Anterior cingulate cortex (tissue), 58 donors: ENCODE measurements at places on chromosomes 3 and 15.

DNA sequence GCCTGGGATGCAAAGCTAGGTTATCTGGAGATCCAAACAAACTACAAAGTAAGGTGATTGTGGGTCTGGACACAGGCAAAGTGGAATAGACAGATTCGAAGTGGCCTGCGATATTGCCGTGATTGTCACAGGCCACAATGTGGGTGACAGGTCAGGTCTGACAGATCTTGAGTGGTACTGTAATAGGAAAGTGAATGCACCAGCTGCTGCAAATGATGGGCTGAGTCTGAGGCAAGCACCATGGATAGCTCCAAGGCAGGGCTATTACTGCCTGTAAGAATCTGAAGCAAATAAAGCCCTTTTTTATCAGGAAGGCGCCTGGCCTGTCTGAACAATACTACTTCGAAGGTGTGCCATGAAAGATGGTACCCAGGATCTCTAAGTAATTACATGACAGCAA, 10.0 kb downstream of the ARMC8 start:
- DNase-seq: no peak

GRCh38 chr3:128163432-128163831, 10.2 kb downstream of the EEFSEC start:
- DNase-seq: no peak

- no peak for DNase-seq
Observed at GRCh38 chr15:68275165-68275746, 2.3 kb upstream of the FEM1B start.

DNA sequence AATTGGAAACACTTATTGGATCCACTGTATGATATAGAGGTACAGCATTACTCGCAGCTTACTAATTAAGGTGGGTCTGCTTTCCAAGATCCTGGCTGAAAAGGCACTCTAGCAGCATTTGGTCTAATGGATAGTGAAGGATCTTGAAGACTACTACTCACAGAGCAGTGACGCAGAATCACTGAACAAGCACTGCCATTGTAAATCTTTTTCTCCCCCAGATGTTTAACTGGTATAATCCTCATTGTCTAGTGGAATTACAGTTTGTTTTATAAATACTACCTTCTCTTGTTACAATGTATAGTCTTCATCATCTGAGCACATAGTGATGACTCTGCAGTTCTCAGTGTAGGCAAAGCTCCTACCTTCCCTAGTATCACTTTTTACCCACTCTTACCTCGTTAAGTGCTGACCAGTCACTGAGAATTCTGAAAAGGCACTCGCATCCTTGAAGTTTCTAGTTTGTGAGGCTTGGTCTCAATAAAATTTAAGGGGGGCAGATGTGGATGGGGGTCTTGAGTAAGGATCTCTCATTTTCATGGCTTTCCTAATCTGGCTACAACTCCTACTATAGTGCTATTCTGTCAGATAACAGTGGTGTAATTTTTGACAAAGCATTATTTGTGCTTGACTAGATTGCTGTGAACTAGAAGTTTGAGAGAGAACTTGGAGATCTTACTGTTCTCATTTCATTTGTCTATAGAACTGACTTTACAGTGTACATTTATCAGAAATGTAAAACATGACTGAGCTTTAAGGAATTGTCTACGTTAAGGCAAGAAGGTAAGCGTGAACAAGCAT, 23.2 kb downstream of the MAPK6 start:
- DNase-seq: no peak

DNA sequence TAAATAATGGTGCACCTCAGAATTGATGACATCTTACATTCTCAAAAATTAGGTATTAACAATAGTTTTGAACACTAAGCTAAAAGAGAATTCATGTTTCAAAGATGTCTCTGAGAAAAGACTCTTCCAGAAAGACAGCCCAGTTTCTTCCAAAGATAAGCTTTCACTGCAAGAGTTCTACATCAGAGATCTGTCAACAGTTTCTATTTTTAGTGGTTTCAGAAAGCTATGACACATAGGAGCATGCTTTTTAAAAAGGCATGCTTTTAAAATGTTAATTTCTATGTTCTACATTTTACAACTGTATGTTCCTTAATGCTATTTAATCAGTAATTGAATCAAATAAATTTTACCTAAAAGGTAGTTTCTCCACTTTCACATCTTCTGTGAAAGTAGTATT, 88.2 kb downstream of the PLOD2 start:
- no peak for DNase-seq

- no peak for DNase-seq
Observed at GRCh38 chr15:67822537-67823313, 2.6 kb upstream of the SKOR1 start.

DNA sequence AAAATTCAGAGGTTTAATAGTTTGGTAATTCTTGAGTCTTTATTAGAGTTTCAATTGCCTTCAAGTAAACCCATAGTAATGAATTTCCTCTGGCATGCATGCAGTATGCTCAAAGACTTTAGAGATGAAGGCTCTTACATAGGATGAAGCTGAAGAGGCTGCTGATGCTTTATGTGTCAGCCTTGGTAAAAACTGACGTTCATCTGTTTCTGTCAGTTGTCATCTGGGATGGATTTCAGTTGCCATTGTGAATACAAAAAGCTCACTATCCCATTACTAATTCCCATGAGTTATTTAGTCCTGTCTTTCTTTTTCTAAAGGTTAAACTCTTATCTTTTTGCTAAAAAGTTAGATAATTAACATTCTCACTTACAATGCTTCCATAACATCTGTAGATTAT, 136.9 kb upstream of the GBE1 start:
- no peak for DNase-seq

- no peak for DNase-seq
Observed at GRCh38 chr15:52975941-52976449, 185.9 kb upstream of the ONECUT1 start.

DNA sequence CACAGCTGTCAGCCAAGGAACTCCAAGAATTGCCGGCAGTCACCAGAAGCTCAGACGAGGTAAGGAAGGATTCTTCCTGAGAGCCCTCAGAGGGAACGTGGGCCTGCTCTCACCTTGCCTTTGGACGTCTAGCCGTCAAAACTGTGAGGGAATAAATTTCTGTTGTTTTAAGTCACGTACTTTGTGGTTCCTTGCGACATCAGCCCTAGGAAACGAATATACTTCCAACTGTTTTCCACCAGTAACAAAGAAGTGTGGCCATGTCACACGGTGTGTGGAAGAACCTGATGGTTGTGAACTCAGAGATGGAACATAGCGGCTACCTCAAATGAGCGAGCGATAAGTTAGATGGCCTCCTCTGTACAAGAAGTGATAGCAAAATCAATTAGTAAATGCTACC, 41.0 kb upstream of the B3GNT5 start:
- no peak for DNase-seq

DNA sequence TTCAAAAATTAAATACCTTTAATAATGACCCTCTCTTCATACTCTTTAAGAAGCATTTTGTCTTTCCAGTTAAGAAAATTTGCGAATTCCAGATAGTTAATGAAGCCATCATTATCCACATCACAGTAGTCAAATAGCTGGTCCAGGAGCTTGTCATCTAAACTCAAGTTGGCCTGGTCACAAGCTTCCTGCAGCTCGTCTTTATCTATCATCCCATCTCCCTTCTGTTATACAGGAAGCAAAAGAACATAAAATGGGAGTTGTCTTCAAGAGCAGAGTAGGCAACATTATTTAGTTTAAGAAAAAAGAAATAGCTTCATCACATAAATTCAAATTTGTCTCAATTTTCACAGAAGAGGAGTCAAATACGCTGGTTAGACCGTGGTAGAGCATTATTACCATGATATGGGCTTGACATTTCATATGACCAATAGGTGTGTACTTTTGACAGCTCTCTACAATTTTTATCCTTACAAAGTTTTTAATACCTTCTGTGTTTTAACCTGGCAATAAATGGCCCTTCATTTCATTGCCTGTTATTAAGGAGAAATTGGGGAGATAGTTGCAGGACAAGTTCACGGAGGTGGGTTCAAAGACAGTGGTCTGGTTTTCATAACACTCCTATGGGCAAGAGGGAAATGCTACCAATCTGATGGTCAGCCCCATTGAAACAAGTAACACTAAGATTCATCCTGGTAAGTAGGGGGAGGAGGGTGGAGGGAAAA, 45.4 kb downstream of the EFHB start:
- DNase-seq: no peak

DNA sequence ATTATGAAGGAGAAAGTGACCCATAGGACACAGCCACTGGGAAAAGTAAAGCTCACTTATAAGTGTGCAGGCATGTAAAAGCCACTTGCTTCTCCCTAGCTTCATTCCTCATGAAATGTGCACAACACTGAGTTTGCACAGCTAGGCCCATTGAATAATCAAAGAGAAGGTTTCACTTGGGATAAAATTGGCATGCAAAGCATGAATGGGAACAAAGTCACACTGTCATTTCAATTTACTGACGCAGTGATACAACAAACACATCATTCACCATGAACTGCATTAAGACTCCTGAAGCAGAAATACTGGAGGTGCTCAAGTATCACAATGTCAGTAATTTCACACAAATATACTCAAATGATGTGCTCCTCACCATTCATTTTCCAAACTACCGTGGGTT, 61.1 kb downstream of the KCNMB2 start:
- no peak for DNase-seq

DNA sequence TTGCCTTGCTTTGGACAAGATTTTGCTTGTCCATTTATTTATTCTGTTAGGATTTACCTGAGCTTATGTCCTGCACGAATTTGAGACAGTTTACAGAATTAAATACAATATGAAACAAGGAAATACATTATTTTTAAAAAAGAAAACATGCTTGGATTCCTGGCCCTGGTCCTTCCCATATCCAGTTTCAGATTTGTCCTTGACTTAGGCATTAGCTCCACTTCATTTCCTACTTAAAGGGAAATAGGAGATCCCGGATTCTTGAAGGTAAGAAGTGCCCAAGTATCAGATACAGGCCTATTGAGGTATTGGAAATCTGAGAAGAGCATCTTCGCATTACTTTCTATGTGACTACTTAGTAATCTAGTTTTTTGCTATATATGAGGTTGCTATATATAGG, 672.0 kb downstream of the SI start:
- no peak for DNase-seq

GRCh38 chr3:16060945-16061344, 113.5 kb upstream of the GALNT15 start:
- DNase-seq: no peak

DNA sequence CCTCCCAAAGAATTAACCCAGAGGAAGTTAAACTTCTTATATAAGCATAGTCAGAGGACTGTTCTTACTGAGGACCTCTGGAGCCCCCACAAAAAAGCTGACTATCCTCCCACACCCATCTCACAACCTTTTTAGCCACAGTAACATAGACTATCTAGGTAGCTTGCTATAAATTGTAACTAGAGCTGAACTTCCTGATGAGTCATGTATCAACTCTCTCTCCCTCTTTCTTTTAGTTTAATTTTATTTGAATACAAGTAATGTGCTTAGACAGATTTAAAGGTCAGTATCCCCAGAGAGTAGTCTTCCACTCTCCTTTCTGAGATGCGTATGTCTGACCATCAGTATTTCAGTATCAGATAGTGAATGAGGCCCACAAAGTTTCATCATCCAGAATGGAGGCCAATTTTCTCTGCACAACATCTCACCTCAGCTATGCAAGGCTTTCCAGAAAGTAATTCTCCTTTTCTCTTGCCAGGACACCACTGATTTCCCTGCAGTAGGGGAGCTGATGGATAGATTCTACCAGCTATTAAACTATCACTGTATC, 104.0 kb upstream of the MYRIP start:
- DNase-seq: no peak

- DNase-seq: no peak
Observed at GRCh38 chr15:58298879-58299850, 132.6 kb upstream of the LIPC start.

- no peak for DNase-seq
Observed at GRCh38 chr15:65101891-65102708, 12.9 kb downstream of the UBAP1L start.

GRCh38 chr3:198018416-198018815, 58.4 kb downstream of the LMLN start:
- no peak for DNase-seq

- no peak for DNase-seq
Observed at GRCh38 chr3:188170461-188171459, 16.8 kb downstream of the LPP start.

DNA sequence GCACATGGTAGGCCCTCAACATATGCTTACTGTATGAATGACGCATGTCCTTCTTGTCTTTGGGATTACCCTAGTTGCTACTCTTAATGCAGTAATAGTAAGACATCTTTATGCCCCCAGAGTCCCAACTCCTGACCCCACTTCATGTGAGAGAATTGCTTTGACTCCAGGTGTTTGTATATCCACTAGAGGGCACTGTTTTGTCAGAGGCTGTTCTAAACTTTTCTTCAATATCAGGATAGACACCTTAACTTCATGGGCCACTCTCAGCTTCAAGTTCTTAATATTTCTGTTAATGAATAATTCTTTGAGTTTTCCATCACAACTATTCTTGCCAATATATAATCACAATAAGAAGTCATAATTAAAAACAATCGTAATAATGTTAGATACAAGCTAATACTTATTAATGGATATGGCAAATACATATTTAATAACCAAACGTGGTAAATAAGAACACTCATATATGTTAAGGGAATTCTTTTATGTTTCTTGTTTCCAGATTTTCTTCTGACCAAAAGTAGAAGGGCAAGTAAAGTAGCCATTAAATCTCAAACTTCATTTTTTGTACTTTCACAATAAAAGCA, 337.2 kb upstream of the DNAJC19 start:
- no peak for DNase-seq

GRCh38 chr3:147191795-147192385, 214.5 kb downstream of the ZIC4 start:
- no peak for DNase-seq

DNA sequence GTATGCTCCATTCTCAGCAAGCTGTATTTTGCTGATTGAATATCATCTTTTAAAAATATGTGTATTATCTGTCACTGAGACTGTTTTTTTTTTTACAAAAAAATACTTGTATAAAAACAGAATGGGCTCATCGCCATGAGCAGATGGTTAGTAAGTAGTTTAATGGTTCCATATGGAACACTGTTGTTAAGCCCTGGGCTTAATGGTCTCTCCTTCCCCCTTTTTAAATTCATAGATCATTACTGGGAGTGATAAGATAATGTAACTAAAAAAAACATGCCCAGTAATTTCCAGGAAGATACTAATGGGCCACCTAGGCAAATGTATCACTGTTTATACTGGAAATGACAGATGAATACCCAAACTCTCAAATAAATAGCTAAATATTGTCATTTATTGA, 95.3 kb upstream of the TPRG1 start:
- DNase-seq: no peak

GRCh38 chr3:37229740-37230139, 55.4 kb upstream of the LRRFIP2 start:
- DNase-seq: no peak

GRCh38 chr3:46908294-46908985, 30.9 kb downstream of the PTH1R start:
- no peak for DNase-seq

DNA sequence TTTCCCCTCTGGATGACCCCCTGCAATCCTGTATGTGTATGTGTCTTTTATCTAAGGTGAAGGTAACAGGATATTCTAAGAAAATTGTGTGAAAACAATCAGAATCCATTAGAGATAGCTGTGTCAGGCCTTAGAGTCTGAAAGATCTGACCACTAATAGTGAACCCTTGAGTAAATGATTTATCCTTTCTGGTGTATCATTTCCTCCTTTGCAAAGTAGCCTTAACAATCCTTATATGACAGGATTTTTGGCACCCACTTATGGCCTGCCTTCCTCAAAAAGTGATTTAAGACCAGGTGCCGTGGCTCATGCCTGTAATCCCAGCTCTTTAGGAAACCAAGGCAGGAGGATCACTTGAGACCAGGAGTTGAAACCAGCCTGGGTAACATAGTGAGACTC, 110.2 kb downstream of the RBPMS2 start:
- DNase-seq: no peak

GRCh38 chr3:116815831-116816588, 106.4 kb downstream of the TUSC7 start:
- DNase-seq: no peak
